ENCODE measurements at places on chromosomes 5 and 9. TPM values are rescaled to one million over a fixed set of nuclear protein-coding genes. Genes with fewer than 3 reads are reported as not detected.

The ANKRD18A gene
- not detected for total RNA-seq

The SLC34A1 gene
- total RNA-seq: not detected

The BAAT gene
- total RNA-seq: not detected

The N4BP3 gene
- 2.3 TPM for total RNA-seq

The LRRC14B gene
- total RNA-seq: not detected

The SPAG8 gene
- 0.36 TPM for total RNA-seq

The ANKRD55 gene
- 0.32 TPM for total RNA-seq

The CDH9 gene
- total RNA-seq: not detected

The EMB gene
- total RNA-seq: 0.81 TPM

The PCDHB9 gene
- total RNA-seq: not detected

The OR1N2 gene
- not detected for total RNA-seq

The SIL1 gene
- total RNA-seq: 65.5 TPM

The C1QTNF2 gene
- total RNA-seq: 0.16 TPM

The MSMP gene
- not detected for total RNA-seq

The SEMA6A gene
- total RNA-seq: 8.9 TPM

The ELAVL2 gene
- total RNA-seq: not detected

The UBE2QL1 gene
- not detected for total RNA-seq

The AGXT2 gene
- not detected for total RNA-seq

The ZDHHC11B gene
- total RNA-seq: not detected

The TMEM245 gene
- total RNA-seq: 50.7 TPM

The EFNA5 gene
- total RNA-seq: 1.6 TPM

The IL33 gene
- 185 TPM for total RNA-seq

The LCN1 gene
- total RNA-seq: not detected

The CARD9 gene
- total RNA-seq: 0.65 TPM

The PNPLA7 gene
- total RNA-seq: 0.81 TPM

The SLC6A3 gene
- total RNA-seq: not detected

The SUSD3 gene
- 1.1 TPM for total RNA-seq

The NCS1 gene
- total RNA-seq: 19.0 TPM

The PTGDS gene
- 4.5 TPM for total RNA-seq

The CAPSL gene
- not detected for total RNA-seq

The IFNK gene
- not detected for total RNA-seq

The LECT2 gene
- not detected for total RNA-seq

The CWC27 gene
- total RNA-seq: 9.7 TPM
